Hematopoietic multipotent progenitor cell (in vitro differentiated cells): ENCODE measurements at places on chromosomes 1 and 21.

DNA sequence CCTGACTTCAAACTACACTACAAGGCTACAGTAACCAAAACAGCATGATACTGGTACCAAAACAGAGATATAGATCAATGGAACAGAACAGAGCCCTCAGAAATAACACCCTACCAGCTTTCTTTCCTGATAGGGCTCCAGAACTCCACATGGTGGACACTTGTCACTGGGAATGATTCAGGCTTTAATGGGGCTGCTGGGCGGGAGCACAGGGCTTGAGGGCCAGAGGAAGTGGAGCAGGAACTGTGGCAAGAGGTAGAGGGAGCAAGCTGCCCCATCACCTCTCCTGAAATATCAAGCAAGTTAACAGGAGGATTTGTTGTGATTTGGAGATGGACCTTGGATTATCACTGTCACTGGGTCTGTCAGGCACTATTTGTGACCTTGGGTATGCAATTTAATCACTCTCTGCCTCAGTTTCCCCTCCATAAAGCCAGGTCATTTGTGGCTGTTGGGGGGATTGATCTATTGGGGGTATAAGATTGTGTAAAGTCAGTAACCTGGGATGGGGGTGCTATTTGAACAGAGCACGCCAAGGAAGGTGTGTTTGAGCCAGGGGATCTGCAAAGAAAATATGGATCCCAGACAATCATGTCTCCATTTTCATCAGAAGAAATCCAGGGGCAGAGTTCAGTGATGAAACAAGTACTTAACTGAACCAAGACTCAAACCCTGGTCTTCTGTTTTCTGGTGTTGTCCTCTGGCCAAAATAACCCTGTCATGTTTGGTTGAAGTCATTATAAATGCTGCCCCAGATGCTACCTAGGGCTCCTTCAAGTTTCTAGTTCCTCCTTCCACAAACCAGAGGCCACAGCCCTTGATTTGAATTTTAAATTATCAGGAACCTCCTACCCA is 25.2 kb downstream of the ETS2 start:
- no peak for DNase-seq

GRCh38 chr1:195740862-195741261 is 867.4 kb downstream of the KCNT2 start:
- no peak for DNase-seq

- DNase-seq: no peak
Measured at GRCh38 chr21:38478782-38479181, 19.5 kb downstream of the ERG start.

DNA sequence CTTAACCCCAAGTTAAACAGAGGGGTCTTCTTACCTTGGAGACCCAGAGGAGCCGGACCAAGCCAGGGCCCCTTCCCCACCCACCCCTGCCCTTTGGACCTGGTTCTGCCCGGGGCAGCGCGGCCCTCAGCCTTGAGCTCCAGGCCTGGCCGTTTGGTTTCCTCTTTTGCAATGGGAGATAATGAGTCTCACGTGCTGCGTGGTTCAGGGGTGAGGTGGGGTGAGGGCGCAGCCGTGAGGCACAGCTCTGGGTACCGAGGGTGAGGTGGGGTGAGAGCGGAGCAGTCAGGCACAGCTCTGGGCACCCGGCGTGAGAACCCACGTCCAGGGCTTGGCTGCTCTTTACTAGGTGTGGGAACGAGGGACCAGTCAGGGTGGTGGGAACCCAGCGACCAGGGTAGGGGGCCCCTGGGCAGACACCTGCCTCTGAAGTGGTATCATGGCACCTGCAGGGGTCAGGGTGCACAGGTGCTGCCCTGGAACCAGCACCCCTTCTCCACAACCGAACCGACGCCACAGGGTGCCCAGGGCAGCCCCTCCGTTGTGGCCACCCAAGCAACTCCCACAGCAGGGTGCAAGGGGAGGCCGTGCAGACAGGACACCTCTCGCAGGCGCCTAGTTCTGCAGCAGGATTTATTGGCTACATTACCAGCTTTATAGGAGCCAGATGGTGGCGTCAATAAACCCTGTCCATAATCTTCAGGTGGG is 182.2 kb downstream of the PRDM16 start:
- peak; percentile 17 for DNase-seq

DNA sequence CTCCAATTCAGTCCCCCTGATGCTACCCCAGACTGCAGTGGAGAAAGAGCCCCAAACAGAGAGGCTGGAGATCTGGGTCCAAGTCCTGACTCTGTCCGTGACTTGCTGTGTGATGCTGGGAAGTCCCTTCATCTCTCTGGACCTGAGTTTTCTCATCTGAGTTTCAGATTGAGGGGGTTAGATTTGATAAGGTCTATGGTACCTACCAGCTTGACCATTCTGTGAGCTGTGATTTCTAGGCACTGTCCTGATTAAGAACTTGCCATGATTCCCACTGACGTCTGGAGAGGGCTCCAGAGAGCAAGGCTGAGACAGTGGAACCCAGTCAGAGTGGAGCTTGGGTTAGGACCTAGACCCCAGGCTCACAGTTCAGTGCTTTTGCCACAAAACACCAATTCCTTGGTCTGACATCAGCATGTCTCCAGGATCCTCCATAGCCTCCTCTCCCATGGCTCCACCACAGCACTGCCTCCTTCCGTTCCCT is 43.8 kb upstream of the DMBX1 start:
- no peak for DNase-seq
